ENCODE measurements at places on chromosomes 1 and 21.
A peak's percentile ranks its signal among the peaks of the same experiment; 100 is the strongest.

GRCh38 chr21:42305707-42306147 is 9.5 kb downstream of the TFF3 start:
- DNase-seq: no peak

DNA sequence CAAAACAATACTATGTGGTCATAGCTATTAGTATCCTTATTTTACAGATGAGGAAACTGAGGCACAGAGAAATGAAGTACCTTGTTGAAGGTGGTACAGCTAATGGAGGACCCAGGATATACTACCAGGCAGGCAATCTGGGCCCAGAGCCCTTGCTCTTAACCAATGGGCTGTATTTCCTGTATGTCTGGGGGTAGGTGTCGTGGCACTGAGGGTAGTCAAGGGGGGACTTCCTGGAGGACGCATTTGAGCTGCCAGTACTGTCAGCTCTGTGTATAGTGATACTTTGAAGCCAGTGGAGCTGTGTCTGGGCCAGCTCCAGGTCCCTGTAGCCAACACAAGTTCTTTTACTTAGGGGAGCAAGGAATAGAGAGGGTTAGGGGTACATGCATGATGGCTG is 34.9 kb downstream of the FAM151A start:
- no peak for DNase-seq

DNA sequence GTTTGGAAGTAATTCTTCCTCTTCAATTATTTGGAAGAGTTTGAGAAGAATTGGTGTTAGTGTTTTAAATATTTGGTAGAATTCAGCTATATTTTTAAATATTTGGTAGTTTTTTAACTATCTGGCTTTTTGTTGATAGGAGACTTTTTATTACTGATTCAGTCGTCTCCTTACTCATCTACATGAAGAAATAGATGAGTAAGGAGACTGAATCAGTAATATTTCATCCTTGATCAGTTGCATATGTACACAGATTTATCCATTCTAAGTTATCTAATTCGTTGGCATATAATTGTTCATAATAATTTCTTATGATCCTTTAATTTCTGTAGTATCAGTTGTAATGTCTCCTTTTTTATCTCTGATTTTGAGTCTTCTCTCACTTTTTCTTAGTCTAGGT is 224.1 kb downstream of the GPR52 start:
- DNase-seq: peak; percentile 32

DNA sequence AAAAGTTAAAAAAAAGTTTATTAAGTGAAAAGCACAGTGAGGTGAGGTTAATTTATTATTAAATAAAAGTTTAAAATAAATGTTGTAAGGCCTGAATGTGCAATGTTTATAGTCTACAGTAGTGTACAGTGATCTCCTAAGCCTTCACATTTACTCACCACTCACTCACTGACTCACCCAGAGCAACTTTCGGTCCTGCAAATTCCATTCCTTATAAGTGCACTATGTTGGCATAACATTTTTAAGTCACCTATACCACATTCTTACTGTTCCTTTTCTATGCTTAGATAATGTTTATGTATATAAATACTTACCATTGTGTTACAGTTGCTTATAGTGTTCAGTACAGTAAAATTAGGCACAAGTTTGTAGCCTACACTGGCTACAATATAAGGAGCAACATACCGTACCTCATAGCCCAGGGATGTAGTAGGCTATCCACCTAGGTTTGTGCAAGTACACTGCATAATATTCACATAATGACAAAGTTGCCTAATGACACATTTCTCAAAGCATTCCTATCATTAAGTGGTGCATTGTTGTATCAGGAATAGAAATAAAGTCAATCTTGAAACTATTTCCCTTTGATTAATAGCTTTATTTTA is 426.5 kb upstream of the BRINP3 start:
- DNase-seq: no peak

DNA sequence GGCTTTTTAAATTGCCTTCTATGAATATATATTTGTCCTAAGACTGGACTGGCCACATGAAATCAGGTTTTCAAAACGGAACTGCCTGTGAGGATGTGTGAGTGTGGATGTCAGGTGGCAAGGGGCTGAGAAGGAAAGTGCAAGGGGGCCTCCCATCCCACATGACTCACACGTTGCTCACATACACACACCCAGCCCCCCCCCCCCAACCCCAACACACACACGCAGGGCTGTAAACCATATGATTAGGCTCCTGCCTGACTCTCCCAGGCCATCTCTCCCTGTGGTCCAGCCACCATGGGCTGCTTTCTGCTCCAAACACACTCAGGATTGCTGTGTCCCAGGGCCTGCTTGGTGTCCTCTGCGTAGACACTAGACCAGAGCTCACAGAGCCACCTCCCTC is 22.4 kb downstream of the DEGS1 start:
- DNase-seq: peak; percentile 88

GRCh38 chr1:162682013-162682419 is 49.8 kb downstream of the DDR2 start:
- no peak for DNase-seq

DNA sequence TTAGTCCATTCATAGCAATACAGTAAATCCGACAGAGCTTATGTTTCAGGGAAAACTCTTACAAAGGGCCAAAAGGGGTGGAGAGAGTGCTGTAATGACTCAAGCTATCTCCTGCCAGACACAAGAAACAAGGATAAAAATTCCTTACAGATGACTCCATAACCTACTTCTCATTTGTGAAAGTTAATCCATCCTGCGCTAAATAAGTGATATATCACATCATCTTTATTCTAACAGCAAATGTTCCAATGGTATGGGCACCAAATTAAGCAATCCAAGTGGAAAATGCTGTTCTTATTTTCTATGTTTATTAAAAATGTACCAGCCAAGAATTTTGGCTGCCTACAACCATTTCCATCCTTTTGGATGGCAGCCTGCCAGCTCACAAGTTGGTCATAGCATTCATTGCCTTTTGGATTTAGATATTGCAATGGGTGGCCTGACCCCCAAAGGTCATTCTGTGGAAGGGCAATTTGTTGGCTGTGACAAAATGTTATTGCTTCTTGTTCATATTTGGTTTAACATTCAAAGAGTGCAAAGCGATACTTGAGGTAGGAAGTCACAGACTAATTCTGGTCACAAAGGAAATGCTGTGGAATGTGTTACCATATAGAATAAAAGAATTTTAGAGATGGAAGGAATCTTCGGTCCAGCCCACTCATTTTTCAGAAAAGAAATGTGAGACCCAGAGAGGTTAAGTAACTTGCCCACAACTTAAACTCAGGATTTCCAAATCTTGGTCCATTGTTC is 2.8 kb upstream of the ENAH start:
- peak; percentile 96 for DNase-seq

DNA sequence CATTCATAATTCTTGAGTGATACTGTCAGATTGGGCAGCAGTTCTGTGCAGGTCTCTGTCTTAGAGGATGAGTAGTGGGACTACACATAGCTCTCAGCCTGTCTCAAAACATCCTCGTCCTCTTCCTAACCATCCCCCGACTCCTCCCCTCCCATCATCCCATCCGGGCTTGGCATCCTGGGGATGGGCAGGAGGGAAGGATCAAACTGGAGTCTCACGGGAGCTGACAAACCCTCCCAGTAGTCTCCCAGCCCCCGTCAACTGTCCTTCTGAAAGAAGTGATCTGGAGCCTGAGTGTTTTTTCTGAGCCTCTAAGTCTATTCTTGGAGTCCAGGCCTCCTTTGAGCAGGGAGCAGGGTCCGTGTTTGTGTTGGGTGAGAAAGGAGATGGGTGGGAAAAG is 102.0 kb downstream of the PAX7 start:
- DNase-seq: no peak

DNA sequence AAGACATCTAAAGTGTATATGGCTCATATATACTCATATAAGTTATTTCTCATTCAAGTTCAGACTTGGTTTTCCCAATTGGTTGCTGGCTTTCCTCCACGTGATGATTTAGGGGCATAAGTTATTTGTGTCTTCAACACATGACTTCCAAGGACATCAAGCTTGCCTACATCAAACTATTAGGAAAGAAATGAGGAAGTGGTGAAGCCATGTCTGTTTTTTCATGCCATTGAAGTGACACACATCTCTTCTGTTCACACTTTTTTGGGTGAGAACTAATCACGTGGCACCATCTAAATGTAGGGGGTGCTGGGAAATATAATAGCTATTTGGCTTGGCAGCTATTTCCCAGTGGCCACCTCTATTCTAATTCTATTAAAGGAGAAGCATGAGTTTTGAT is 282.1 kb downstream of the OMA1 start:
- DNase-seq: no peak

- no peak for DNase-seq
Observed at GRCh38 chr1:109468061-109468460, 1.7 kb downstream of the SYPL2 start.

DNA sequence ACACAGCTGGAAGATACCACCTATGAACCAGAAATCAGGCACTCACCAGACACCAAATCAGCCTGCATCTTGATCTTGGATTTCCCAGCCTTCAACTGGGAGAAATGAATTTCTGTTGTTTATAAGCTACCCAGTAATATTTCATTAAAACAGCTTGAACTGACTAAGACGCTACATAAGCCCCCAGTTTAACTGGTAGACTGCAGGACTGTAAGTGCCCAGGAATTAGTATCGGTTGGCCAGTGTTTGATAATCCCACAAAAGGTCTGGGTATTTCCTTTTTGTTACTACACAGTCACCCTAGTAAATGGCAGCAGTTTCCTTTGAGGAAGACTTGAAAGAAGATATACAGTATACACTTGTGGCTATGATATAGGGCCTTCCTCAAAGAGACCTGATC is 7.3 kb upstream of the SLC35D1 start:
- no peak for DNase-seq

DNA sequence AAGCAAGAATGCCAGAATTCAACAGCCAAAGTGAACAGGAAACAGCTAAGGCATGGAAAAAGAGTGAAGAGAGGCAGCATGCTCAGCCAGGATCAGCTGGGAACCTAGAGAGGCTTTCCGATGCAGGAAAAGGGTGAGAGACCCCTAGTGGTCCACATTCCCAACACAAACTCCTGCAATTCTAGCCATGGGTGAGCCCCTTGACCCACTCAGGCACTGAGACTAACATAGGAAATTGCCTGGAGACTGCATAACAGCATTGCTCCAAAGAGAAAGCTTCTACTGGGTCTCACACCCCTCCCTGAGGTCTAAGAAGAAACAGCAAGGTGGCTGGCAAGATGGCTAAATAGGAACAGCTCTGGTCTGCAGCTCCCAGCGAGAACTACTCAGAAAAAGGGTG is 123.2 kb downstream of the LHX8 start:
- no peak for DNase-seq

All from GM23248 (cell line).